ENCODE measurements at places on chromosomes 11 and 22.
A peak's percentile ranks its signal among the peaks of the same experiment; 100 is the strongest.

- H3K4me3 ChIP-seq, result no peak overlapping the region
- H3K27ac ChIP-seq, result no peak overlapping the region
- no peaks in the 10 kb centered on the region for H3K36me3 ChIP-seq
- H3K27me3 ChIP-seq, result no peaks in the 10 kb centered on the region
Observed at GRCh38 chr11:67332081-67332691, 21.2 kb downstream of the POLD4 start.

DNA sequence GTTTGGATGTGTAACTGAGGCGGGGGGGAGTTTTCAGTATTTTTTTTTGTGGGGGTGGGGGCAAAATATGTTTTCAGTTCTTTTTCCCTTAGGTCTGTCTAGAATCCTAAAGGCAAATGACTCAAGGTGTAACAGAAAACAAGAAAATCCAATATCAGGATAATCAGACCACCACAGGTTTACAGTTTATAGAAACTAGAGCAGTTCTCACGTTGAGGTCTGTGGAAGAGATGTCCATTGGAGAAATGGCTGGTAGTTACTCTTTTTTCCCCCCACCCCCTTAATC, 2.3 kb downstream of the MALAT1 start:
- peaks cover 37% of the 10 kb centered on the region for H3K4me1 ChIP-seq
- H3K27me3 ChIP-seq, result no peaks in the 10 kb centered on the region
- peak overlapping the region; percentile 96 for H3K27ac ChIP-seq
- peaks cover 55% of the 10 kb centered on the region for H3K36me3 ChIP-seq
- no peak for DNase-seq
- peak overlapping the region; percentile 75 for H3K4me3 ChIP-seq

DNA sequence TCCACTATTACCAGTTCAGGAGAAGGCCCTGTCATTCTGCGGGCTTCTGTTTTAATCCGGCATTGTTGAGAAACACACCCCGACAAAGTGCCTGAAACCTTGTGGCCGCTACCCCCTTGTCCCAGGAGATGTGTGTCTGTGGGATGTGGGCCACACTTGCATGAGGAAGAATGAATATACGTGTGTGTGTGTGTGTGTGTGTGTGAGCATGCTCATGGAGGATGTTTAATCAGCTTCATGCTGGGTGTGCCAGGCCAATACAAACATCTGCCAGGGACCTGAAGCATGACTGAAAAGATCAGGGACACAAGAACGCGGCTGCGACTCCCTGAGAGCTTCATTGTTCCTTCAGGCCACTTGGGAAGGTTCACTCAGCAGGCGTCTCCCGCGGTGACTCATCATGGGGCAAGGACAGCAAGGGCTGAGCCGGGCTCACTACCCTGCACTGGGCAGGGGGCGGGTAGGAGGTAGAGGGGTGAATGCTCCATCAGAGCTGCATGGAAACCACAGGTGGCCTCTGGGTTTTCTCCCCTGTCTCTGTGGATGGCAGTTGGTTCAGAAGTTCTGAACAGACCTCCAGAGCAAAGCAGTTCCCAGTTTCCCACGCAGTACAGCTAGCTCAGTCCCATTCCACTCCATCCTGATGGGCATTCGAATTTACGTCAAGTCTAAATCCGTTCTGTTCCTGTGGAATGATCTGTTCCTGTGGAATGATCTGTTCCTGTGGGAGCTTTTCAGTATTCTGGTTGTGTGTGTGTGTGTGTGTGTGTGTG, 7.0 kb upstream of the MALAT1 start:
- no peaks in the 10 kb centered on the region for H3K36me3 ChIP-seq
- H3K27me3 ChIP-seq, result no peaks in the 10 kb centered on the region
- no peak overlapping the region for H3K27ac ChIP-seq
- H3K4me1 ChIP-seq, result peaks cover 44% of the 10 kb centered on the region

DNA sequence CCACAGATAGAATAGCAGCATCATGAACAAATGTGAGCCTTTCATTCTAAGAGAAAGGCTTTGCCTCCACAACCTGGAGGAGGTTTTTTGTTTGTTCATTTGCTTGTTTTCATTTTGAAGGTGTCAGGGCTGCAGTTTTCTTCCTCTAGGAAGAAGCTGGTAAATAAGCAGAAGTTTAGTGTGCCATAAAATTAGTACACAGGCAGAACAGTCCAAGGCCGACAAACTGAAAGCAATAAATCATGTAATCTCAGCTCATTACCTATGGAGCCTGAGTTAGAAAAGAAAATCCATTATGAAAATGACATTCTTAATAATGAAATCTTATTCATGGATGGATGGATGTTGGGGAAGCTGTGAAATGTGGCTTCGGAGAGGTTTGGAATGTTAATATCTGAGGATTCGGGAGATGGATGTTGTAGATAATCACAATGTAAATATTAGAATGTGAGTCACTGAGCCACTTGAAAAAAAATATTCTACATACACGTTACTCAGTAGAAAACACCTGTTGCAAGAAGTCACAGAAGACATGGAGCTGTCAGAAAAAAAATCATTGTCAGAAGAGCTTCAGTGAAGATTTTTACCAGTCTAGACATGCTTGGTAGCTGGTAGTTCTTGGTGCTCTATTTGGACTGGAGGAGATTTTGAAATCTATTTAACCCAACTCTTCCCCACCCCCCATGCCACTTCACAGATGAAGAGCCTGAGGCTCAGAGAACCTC, 15.0 kb upstream of the ZDHHC13 start:
- H3K27ac ChIP-seq, result no peak overlapping the region
- H3K4me1 ChIP-seq, result no peaks in the 10 kb centered on the region
- no peaks in the 10 kb centered on the region for H3K36me3 ChIP-seq
- no peak for DNase-seq
- H3K27me3 ChIP-seq, result no peaks in the 10 kb centered on the region
- H3K4me3 ChIP-seq, result no peak overlapping the region

- no peak overlapping the region for H3K4me3 ChIP-seq
- no peak overlapping the region for H3K27ac ChIP-seq
- H3K27me3 ChIP-seq, result no peaks in the 10 kb centered on the region
- peaks cover 21% of the 10 kb centered on the region for H3K36me3 ChIP-seq
Observed at GRCh38 chr11:57818812-57819211, 57.2 kb downstream of the CTNND1 start.

GRCh38 chr11:104776501-104777170, 121.6 kb downstream of the CASP12 start:
- H3K27me3 ChIP-seq, result no peaks in the 10 kb centered on the region
- H3K27ac ChIP-seq, result no peak overlapping the region
- H3K36me3 ChIP-seq, result no peaks in the 10 kb centered on the region
- no peak for DNase-seq
- H3K4me3 ChIP-seq, result no peak overlapping the region

DNA sequence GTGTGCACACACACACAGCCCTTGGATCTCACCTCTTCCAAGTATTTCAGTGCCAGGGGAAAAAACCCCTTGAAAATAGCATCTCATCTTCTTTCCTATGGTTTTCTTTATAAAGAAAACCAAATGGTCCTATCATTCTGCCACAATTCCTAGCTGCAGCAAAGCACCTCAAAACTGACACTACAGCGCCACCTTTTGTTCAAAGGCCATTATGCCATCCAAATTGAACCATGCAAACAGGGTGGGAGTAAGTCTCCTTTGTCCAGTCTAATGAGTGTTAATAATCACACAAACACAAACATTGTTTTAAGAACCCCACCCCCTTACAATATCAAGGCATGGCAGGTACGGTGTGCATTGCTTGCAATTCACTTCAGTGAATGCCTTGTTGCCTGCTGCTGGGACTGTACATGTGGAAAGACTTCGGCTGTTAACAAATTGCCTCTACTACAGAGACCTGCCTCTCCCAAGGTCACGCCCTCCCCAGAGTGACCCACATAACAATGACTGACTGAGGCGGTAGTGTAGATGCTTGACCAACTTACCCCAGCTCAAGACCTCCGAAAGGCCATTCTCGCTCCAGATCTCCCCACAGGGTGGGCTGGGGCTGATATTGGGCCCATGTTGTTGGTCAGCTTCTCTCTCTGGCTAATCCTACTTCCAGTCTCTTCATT, 31.7 kb downstream of the FAM181B start:
- H3K4me1 ChIP-seq, result no peaks in the 10 kb centered on the region
- no peak overlapping the region for H3K4me3 ChIP-seq
- H3K36me3 ChIP-seq, result no peaks in the 10 kb centered on the region
- no peaks in the 10 kb centered on the region for H3K27me3 ChIP-seq
- no peak overlapping the region for H3K27ac ChIP-seq
- DNase-seq, result no peak

DNA sequence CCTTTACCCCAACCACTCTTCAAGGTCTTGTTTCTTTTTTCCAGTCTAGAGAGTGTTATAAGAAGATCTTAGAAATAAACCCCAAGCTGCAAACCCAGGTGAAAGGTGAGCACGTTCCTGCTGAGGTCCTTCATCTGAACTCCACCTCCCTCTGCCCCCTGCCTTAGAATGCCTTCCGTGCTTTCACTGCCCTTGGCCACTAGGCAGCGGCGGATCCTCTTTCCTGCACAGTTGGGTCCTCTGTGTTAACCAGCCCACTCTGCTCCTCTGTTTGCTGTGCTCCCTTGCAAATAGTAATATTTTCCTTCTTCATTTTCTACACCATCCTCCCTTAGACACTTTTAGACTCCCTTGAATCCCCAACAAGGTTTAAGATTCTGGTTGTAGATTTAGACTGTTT, 24.3 kb downstream of the TTC12 start:
- no peak overlapping the region for H3K27ac ChIP-seq
- no peaks in the 10 kb centered on the region for H3K4me1 ChIP-seq
- H3K36me3 ChIP-seq, result peaks cover 52% of the 10 kb centered on the region

GRCh38 chr11:116890607-116891006, 53.2 kb upstream of the APOA1 start:
- H3K27me3 ChIP-seq, result no peaks in the 10 kb centered on the region
- peaks cover 24% of the 10 kb centered on the region for H3K36me3 ChIP-seq
- peaks cover 4% of the 10 kb centered on the region for H3K4me1 ChIP-seq
- H3K4me3 ChIP-seq, result no peak overlapping the region
- no peak for DNase-seq
- H3K27ac ChIP-seq, result no peak overlapping the region

- no peak overlapping the region for H3K27ac ChIP-seq
- H3K36me3 ChIP-seq, result no peaks in the 10 kb centered on the region
- no peaks in the 10 kb centered on the region for H3K27me3 ChIP-seq
- no peaks in the 10 kb centered on the region for H3K4me1 ChIP-seq
- no peak for DNase-seq
- no peak overlapping the region for H3K4me3 ChIP-seq
Observed at GRCh38 chr11:45501392-45502225, 163.8 kb downstream of the CHST1 start.

- no peak overlapping the region for H3K27ac ChIP-seq
- H3K4me3 ChIP-seq, result no peak overlapping the region
- H3K27me3 ChIP-seq, result no peaks in the 10 kb centered on the region
- DNase-seq, result no peak
Observed at GRCh38 chr11:69877235-69877634, 58.0 kb upstream of the FGF3 start.

- no peaks in the 10 kb centered on the region for H3K27me3 ChIP-seq
- H3K4me1 ChIP-seq, result peaks cover 2% of the 10 kb centered on the region
- H3K27ac ChIP-seq, result no peak overlapping the region
- no peak for DNase-seq
Observed at GRCh38 chr11:111696556-111696955, 69.6 kb downstream of the PPP2R1B start.

- DNase-seq, result no peak
- H3K4me1 ChIP-seq, result peaks cover 16% of the 10 kb centered on the region
- H3K4me3 ChIP-seq, result no peak overlapping the region
- H3K36me3 ChIP-seq, result no peaks in the 10 kb centered on the region
- H3K27me3 ChIP-seq, result no peaks in the 10 kb centered on the region
- H3K27ac ChIP-seq, result no peak overlapping the region
Observed at GRCh38 chr22:45125188-45125587, 38.5 kb upstream of the NUP50 start.

DNA sequence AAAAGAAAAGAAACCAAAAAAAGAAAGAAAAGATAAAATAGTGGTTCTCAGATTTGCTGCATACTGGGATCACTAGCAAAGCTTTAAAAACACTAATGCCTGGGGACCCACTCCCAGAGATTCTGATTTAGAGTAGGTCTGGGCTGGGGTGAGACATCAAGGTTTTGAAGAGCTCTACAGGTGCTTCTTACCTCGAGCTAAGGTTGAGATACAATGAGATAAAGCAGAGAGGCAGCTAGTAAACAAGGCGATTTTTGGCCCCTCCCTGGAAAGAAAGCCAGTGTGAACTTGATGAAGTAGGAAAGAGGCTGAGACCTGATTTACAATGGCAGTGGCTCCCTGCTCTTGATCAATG, 327.6 kb upstream of the CCDC90B start:
- no peaks in the 10 kb centered on the region for H3K4me1 ChIP-seq
- no peak overlapping the region for H3K4me3 ChIP-seq
- H3K27me3 ChIP-seq, result no peaks in the 10 kb centered on the region
- no peaks in the 10 kb centered on the region for H3K36me3 ChIP-seq
- DNase-seq, result no peak

- DNase-seq, result no peak
- no peak overlapping the region for H3K27ac ChIP-seq
- H3K36me3 ChIP-seq, result no peaks in the 10 kb centered on the region
- H3K4me1 ChIP-seq, result peaks cover 8% of the 10 kb centered on the region
Observed at GRCh38 chr11:109019342-109019936, 354.6 kb downstream of the DDX10 start.

- H3K4me1 ChIP-seq, result no peaks in the 10 kb centered on the region
- H3K4me3 ChIP-seq, result no peak overlapping the region
- no peaks in the 10 kb centered on the region for H3K27me3 ChIP-seq
- DNase-seq, result no peak
Observed at GRCh38 chr11:10567446-10567845, 1.0 kb downstream of the LYVE1 start.

GRCh38 chr11:22157531-22157930, 35.4 kb upstream of the ANO5 start:
- no peak overlapping the region for H3K27ac ChIP-seq
- no peak overlapping the region for H3K4me3 ChIP-seq
- H3K36me3 ChIP-seq, result no peaks in the 10 kb centered on the region

DNA sequence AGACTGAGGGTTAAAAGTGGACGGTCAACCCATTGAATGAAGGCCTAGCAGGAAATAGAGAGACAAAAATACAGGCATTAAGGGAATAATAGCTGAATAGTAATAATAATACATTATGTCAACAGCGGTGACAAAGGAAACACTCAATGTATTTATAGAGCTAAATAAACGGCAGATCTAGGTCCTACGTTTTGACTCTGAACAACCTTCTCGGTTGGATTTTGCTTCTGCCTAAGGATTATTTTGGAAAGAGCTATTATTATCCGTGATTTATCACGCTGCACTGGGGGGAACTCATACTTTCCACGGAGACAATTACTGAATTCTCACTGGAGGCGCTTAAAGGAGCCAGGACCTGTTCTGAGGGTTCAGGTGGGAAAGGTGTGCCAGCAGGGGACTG, 118.2 kb upstream of the KIRREL3 start:
- DNase-seq, result no peak
- no peaks in the 10 kb centered on the region for H3K27me3 ChIP-seq
- no peak overlapping the region for H3K4me3 ChIP-seq
- no peaks in the 10 kb centered on the region for H3K36me3 ChIP-seq
- H3K27ac ChIP-seq, result no peak overlapping the region

Measured in natural killer cell (primary cell).